ENCODE measurements at places on chromosomes 3 and 15.

- no peak for DNase-seq
These were observed 54.5 kb upstream of the ABHD17C start for GRCh38 chr15:80640531-80641121.

DNA sequence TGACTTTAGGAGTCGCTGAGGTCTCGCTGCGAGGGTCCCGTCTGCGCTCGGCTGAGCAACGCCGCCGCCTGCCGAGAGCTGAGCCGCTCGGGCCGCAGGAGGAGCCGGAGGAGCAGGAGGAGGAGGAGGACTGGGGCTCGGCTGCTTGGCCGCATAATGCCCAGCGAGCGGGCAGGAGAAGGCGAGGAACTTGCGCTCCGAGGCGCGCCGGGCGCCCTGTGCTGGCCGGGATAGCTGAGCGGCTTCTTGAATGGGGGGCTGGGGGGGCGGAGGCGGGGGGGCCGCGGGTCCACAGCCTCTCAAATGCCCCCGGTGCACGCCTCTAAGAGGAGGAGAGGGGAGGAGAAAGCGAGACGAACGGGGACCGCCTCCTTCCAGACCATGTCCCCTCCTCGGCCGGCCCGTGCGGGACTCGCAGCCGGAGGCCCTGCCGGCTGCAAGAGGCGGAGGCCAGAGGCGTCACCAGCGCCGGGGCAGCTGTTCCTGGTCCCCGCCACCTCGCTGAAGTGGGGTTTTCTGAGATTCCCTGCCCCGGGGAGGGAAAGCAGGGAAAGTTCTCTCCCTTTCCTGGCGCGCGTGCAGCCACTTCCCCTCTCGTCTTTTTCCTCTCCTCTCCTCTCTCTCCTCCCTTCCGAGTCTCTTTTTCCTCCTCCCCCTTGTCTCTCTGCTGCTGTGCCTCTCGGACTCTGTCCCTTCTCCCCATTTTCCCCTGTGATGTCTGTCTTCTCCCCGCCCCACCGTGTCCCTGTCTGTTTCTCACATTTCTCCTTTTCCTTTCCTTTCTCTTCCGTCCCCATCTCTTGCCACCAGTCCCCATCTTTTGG, at the start of gene ADAMTS9:
Gene ADAMTS9, minus strand, starts transcription at position 220 of the 824 bp plus-strand sequence. CDS start 343 bp downstream, outside the sequence.
- DNase-seq, result no peak

- no peak for DNase-seq
These were observed 44.2 kb downstream of the SMAD6 start for GRCh38 chr15:66746231-66746605.

DNA sequence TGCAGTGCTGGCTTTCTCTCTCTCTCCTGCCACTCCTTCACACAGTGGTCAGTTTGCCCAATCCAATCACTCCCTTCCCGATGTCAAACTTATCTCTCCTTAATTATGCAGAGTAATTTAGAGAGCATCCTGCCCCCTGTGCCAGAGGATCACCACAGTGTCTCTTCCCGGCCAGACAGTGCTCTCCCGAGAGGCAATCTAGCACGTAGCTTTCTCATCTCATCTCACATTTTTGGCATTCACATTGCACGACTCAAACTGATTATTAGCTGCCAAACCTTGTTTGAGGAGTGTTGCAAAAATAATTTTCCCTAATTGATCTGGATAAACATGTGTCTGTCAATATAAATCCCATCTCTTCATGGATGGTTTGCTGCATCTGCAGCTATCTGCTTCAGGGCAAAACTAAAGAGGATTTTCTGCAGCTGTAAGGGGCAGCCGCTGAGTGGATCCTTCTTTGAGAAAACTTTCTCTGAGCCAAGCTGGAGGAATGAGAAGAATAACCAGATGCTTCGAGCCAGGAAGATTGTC, 37.8 kb downstream of the SSUH2 start:
- no peak for DNase-seq

- DNase-seq, result no peak
These were observed 64.0 kb upstream of the DGKG start for GRCh38 chr3:186425788-186426730.

GRCh38 chr3:23761440-23761896, 44.3 kb upstream of the UBE2E1 start:
- DNase-seq, result no peak

DNA sequence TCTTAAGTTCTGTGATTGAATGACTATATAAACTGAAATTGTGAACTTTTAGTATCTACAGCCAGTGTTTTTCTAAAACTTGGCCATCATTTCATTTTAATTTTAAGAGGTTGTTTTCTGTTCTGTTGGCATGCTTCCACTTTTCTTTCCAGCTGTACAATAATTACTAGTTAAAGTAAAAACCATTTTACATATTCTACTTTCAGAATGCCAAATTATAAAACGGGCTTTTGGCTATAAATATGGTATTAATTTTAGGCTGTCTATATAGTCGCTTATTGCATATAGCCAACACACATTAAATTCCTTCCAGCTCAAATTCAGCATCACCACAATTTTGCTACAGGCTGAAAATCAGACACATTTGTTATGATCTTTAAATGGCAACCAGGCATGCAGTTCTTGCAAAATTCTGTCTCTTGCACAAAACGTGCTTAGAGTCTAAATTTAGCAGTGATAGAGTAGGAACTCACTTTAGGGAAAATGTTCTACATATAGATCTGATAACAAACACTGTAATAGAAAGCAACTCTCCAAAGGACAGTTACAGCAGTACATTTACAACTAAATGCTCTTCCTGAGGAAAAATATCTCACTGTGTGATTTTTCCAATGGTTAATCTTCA, 81.1 kb downstream of the BTD start:
- no peak for DNase-seq

GRCh38 chr15:99343881-99344551, 92.7 kb downstream of the LRRC28 start:
- DNase-seq, result peak; percentile 2

DNA sequence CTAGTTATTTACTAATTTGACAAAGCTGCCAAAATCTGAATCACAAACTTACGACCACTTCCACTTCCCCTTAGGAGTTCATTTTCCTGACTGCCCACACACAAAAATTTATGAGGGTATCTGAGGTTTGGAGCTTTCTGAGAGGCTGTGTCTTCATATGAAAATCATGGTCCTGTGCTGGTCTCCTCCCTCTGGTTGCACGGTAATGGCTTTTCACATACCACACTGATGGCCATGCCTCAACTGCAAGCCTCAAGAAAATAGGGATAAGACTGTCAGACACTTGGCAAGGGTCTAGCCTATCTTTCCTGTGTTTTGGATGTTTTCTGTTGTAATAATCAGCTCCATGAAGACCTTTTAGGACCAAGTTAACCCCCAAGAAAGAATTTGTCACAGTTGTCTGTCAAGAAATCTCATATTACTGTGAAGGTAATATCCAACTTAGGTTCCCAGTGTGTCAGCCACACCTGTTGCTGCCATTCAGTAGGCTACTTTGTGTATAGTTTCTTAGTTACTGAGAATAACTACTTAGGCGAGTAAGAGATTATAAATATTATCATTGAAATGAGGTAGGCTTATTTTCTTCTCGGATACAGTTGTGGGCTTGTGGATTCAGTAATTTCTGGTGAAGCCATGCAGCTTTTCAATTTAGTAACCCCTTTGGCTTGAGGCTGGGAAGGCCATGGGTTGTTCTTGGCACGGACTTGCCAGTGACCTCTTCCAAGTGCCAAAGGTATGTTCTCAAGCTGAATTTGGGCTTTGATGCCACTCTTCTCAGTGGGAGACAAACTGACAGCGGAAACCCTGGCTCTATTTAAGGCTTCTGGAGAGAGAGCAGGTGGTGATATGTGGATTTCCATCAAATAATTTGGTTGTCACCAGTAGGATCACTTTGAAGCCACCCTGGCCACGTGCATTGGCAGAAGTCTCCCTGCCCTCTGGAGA, 101.1 kb downstream of the RYR3 start:
- no peak for DNase-seq

GRCh38 chr3:26074080-26074479, 284.2 kb downstream of the OXSM start:
- DNase-seq, result no peak

Measured in stimulated activated CD4-positive, alpha-beta T cell treated with anti-CD3 and anti-CD28 coated beads, Interleukin-1b, Interleukin-23, amount 100 ng/mL, for 1 hour (primary cell).